ENCODE measurements at places on chromosomes 5 and 9.

GRCh38 chr9:91530829-91531228 is 107.2 kb upstream of the NFIL3 start:
- no peak for DNase-seq

GRCh38 chr5:149345892-149346222 is 558 bp downstream of the GRPEL2 start:
- DNase-seq, result no peak

DNA sequence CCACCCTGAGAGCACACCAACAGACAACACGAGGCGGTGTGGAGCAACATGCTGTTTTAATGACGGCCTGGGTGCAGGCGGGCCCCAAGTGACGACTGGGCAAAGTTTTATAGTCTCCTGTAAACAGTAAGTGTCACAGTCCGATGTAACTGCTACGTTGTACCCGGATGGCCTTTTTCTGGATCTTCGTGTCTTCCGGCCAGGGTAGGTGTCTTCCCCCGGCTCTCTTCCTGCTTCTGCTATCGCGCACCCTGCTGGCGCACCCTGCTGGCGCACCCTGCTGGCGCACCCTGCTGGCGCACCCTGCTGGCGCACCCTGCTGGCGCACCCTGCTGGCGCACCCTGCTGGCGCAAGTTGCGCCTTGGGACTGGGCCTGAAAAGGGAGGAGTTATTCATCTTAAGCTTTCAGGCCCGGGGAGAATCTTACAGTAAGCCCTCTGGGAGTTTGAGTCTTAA is 143.0 kb upstream of the TARS1 start:
- no peak for DNase-seq

GRCh38 chr9:121499427-121500164 is at the start of gene GGTA1:
GGTA1 (minus strand) TSS chr9:121499844; CDS start chr9:121467922, 31,922 bp downstream.
- DNase-seq, result no peak

GRCh38 chr5:72624641-72625236 is 117.5 kb upstream of the ZNF366 start:
- no peak for DNase-seq

GRCh38 chr9:105842023-105842644 is 147.8 kb downstream of the TMEM38B start:
- DNase-seq, result peak; percentile 8
